ENCODE measurements at places on chromosomes 2 and 18. TPM values are rescaled to one million over a fixed set of nuclear protein-coding genes. Genes with fewer than 3 reads are reported as not detected.

GRCh38 chr2:135913727-135914365 lies 37.6 kb upstream of the MCM6 start:
- H3K4me3 ChIP-seq = no peak overlapping the region
- peaks cover 70% of the 10 kb centered on the region for H3K36me3 ChIP-seq
- no peak overlapping the region for H3K27ac ChIP-seq
- DNase-seq = peak; percentile 60
- no peaks in the 10 kb centered on the region for H3K27me3 ChIP-seq

DNA sequence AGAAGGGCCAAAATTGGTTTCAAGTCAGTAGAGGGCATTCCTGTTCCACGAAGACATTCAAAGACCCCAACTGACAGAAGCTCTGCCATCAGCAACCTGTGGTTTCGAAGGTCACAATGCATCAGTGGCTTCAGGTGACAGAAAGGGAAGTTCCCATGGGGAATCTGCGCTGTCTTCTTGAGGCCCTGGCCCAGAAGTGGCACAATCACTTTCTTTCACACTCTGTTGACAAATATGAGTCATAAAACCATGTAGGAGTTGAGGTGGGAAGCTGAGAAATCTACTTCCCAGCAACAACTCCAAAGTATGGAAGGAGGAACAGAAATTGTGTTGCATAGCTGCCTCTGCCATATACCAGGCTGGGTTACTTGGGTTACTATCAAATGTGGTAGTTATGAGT lies 621.1 kb upstream of the FANCL start:
- no peak overlapping the region for H3K27ac ChIP-seq
- H3K27me3 ChIP-seq = no peaks in the 10 kb centered on the region
- no peaks in the 10 kb centered on the region for H3K36me3 ChIP-seq
- no peak for DNase-seq

DNA sequence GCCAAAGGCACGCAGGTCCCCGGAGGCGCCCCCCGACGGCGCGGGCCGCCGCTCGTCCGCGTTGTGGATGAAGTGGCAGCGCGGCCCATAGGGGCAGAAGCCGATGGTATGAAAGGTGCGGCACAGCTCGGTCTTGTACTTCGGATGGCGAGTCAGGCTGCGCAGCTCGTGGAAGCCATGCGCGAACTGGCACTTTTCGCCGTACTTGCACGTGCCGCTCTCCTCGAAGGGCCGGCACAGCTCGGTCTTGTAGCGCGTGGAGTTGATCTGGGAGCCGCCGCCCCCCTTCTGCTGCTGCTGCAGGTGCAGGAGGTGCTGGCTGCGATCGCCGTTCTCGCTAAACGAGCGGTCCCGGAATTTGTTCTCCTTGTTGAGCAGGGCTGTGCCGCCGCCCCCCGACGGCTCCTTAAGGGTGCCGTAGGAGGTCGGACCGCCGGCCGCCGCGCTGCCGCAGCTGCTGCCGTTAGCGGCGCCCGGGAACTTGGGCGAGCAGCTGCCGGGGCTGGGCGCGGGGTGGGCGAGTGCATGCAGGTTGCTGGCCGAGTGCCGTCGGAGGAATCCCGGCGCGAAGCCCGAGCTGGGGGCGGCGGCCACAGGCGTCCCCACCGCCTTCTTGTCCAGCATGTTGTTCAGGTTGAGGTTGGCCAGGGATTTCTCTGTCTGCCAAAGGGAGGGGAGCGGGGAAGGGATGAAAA lies 1.2 kb downstream of the ZFP36L2 start:
- peaks cover 18% of the 10 kb centered on the region for H3K4me1 ChIP-seq
- no peaks in the 10 kb centered on the region for H3K27me3 ChIP-seq
- peak; percentile 54 for DNase-seq
- H3K27ac ChIP-seq = peak overlapping the region; percentile 83

DNA sequence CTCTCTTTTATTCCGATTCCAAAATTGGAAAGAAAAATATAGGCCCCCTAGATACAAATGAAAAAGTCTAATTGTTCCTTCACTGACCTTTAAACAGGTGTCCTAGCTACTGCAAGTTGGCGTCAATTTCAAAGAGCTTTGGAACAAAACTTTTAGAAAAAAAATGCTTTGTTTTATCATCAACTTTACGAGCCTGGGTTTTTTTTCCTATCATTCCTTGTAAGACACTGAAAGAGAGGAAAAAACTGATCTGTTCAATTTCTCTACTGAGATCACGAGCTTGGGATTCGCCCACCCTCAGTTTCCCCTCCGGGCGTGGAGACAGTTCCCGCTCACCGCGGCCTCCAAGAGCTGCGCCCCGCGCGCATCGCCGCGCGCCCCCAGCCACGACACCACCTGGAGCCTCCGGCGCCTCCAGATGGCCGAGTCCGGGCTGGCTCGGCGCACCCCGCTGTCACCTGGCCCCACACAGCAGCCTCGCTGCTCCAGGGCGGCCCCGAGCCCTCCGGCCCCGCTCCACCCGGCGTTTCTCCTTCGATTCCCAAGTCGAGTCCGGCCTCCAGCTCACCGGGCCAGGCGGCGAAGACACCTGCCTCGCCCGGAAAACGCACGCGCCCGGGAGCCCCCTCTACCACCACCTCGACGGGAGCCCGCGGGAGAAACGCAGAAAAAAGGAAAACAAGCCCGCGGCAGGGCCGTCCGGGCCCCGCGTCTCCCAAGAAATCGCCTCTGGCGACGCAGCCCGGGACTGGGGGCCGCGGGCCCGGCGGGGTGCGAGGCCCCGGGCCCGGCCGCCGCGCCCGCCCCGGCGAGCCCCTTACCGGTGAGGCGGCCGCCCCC lies 656 bp downstream of the TBC1D8 start:
- peak overlapping the region; percentile 55 for H3K27ac ChIP-seq
- H3K4me3 ChIP-seq = peak overlapping the region; percentile 91
- peaks cover 61% of the 10 kb centered on the region for H3K4me1 ChIP-seq

GRCh38 chr2:63642946-63643345 lies 54.2 kb downstream of the MDH1 start:
- no peaks in the 10 kb centered on the region for H3K4me1 ChIP-seq
- no peaks in the 10 kb centered on the region for H3K27me3 ChIP-seq
- H3K27ac ChIP-seq = no peak overlapping the region
- no peaks in the 10 kb centered on the region for H3K36me3 ChIP-seq
- DNase-seq = no peak
- no peak overlapping the region for H3K4me3 ChIP-seq

The SOX11 gene
- total RNA-seq = not detected

The ARL5A gene
- total RNA-seq = 34.8 TPM
